ENCODE measurements at places on chromosomes 1 and 21.

DNA sequence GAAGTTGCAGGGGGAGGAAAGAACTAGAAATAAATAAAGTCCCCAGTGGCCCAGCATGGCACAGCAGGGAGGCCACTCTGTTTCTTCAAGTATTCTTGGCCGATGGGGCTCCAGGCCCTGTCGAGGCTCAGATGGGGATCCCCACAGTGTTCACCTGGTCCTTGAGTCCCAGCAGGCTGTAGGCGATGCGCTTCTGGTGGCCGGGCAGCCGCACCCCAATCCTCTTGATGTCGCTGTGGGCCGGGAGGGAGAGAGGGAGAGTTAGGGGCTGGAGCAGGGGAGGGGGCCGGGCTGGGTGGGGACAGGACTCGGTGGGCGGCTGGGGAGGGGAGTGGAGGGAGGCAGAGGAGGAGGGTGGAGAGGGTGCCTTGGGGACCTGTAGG, 30.8 kb downstream of the EPHA2 start:
- DNase-seq: no peak

DNA sequence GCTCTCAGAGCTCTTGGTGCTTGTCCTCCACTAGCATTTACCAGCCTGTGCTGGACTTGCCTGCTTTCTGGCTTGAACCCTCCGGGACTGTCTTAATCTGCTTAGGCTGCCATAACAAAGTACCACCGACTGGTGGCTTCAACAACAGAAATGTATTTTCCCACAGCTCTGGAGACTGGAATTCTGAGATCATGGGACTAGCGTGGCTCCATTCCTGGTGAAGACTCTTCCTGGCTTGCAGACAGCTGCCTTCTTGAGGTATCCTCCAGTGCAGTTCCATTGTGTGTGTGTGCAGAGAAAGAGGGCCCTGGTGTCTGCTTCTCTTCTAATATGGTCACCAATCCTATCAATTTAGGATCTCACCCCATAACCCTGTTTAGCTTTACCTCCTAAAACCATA, 22.0 kb upstream of the RCAN1 start:
- no peak for DNase-seq

DNA sequence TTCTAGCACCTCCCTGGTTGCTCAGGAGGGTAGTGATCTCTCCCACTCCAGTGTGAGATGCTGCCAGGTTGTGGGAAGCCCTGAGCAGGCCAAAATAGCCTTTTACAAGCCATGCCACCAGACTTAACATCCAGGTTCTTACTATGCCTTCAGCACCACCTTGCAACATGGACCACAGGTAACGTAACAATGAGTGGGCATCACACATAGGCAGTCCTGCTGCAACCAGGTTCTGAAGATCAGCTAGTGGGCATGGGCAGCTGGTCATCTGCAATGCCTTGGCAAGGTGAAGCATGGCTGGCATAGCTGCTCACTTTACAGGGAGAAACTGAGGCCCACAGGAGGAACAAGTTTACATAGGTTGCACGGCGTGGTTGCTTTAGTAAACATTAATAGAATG, 40.7 kb downstream of the DHCR24 start:
- DNase-seq: no peak

GRCh38 chr1:84538599-84538998, 32.2 kb upstream of the GNG5 start:
- DNase-seq: no peak

- no peak for DNase-seq
These were observed 86.8 kb upstream of the PUM1 start for GRCh38 chr1:31152181-31152795.

- DNase-seq: no peak
These were observed 8.9 kb downstream of the MTF1 start for GRCh38 chr1:37850352-37850955.

- DNase-seq: no peak
These were observed 69.3 kb downstream of the GLIS1 start for GRCh38 chr1:53669621-53670191.

DNA sequence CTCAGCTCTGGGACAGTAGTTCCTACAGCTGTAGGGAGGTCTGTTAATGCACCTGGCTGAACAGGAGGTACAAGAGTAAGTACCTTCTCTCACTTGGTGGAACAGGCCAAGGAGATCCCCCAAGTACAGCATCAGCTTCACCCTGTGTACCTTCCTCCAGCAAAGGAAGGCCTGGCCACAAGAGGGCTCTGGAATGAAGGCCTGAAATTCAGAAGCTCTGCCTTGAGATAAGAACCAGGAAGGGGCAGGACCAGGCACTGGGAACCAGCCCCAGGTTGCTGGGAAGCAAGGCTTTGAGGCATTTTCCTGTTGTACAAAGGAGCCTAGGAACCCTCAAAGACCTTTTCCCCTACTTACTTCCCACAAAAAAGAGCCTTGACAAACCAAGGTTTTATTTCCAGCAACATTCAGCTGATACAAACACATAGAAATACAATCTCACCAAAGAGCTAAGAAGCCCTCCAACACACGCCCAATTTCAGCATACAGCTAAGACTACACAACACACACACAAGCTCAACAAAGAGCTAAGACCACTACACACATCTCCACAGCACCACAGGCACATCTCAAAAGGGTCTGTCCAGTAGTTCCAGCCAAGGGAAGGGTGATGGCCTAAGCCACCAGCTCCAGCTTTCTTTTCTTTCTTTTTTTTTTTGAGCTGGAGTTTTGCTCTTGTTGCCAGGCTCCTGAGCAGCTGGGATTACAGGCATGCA, 23.5 kb downstream of the F11R start:
- DNase-seq: peak; percentile 43

DNA sequence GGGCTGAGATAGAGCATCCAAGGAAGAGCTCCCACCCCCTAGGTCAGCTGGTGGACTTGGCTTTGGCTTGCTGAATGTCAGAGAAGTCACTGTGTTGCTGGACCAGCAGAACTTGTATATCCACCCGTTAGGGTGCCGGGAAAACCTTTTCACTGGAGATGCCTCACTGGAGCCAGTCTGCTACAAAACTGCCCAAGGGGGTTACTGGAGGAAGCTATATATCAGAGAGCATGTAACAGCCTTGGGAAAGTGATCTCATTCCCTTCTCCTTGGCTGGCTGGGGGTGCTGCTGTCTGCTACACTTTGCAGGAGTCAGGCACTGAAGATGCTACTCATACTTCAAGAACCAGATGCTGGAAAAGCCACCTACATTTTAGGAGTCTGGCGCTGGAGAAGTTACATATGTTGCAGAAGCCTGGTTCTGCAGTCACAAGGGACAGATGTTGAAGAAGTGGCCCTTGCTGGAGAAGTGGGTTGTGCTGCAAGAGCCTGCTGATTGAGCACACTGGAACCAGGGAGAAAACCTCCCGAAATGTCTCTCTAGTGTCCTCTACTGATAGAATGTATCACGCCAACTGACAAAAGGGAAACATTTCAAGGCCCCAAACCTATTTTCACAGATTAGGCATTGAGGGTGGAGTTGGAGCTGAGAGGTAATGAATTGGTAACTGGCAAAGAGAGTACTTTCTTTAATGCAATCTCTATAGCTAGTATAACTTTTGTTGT, 250.6 kb downstream of the SPATA17 start:
- no peak for DNase-seq

DNA sequence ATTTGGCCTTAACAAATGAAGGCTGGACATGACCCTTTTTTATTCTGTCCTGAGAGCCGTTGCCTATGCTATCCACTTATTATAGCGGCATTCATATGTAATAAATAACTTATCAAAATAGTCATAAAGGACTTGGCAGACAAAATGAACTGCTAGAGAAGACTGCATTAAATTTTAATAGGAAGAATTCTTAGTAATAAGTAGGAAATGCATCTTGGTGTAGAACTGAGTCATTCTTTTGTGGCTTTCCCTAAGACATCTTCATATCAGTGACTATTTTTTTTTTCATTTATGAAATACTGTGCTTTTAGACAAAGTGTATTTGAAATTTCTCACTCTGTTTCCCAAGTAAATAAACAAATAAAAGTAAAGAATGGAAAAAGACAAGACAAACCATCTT, 45.6 kb downstream of the PBX1 start:
- no peak for DNase-seq

- no peak for DNase-seq
These were observed 9.0 kb upstream of the PRDX1 start for GRCh38 chr1:45530632-45531135.

- no peak for DNase-seq
These were observed 65.6 kb upstream of the KCTD3 start for GRCh38 chr1:215501496-215501895.

DNA sequence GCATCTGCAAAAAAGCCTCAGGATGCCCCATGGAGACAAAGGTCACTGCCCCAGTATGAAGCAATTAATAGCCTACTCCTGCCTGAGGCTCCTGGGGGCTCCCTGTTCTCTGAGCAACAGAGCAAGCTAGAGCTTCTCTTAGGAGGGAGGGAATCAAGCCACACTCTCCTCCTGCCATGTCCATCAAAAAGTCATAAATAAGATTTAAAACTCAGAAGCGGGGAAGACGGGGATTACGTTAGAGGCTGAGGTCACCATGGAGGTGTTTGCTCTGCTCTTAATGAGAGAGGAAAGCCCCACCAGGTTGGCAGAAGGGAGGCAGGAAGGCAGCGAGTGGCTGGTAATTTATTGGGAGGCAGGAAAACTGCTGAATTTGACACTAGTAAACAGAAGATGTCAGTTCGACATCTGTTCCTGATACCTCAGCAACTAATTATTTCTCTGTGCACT, 98.4 kb upstream of the TNR start:
- no peak for DNase-seq

GRCh38 chr1:220369511-220369910, 97.3 kb upstream of the RAB3GAP2 start:
- DNase-seq: no peak

- no peak for DNase-seq
These were observed 10.0 kb downstream of the ARMH1 start for GRCh38 chr1:44684525-44684924.

- DNase-seq: no peak
These were observed 70.4 kb upstream of the LYST start for GRCh38 chr1:235937123-235937522.

GRCh38 chr1:219405531-219406331, 207.2 kb downstream of the ZC3H11B start:
- DNase-seq: no peak

- DNase-seq: no peak
These were observed 261.4 kb downstream of the CTH start for GRCh38 chr1:70672442-70672888.

- DNase-seq: no peak
These were observed 7.6 kb upstream of the AADACL4 start for GRCh38 chr1:12636098-12636950.

- no peak for DNase-seq
These were observed 66.1 kb downstream of the HTR6 start for GRCh38 chr1:19730793-19731192.

DNA sequence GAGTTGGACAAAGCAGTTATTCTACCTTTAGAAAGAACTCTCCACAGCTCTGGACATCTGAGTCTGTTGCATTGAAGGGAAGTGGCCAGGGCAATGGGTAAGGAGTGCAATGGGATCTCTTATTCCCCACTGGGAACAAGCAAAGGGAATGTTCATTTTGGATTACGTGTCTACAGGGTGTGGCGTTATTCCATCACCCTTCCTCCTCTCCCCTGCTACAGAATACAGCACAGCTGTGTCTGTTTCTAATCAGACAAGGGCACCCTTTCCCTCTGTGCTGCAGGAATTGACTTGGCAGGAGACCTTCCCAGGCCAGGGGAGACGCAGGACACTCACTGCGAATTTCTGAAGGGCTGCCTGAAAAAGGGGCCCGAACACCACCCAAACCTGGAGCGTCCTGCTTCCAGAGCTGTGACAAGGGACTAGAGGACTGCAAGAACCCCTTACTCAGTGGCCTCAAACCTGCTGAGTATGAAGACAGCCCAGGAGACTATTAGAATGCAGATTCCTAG, 163.6 kb upstream of the RAB4A start:
- no peak for DNase-seq

DNA sequence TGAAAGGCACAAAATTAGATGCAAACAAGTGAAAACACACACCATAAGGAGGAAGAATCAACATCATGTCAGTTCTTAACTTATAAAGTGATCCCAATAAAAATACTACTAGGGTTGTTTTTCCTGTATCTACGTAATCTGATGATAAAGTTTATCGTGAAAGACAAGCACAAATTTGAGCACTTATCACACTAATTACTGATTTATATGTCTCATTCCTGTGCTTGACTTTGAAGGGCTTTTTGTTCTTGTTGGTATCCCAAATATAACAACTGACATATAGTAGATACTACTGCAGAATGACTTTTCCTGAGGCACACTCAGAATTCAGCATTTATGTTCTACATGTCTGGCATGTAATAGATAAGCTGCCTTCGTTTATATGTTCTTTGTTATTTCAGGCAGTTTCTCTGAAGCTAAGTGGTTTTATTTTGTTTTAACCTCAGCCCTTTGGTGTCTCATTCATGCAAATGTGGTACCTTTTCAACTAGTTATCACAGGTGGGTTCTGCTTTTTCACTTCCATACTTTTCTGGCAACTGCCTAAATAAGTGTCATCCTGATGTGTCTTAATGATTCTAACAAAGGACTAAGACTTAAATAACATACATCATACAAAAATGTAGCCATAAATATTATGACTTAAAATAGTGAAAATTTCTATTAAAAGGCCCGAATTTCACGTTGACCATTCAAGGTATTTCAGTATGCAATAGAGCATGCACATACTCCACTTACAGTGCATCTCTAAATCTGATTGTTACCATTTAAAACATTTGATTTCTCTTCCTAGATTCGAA, 73.2 kb downstream of the LRRC8C start:
- no peak for DNase-seq

DNA sequence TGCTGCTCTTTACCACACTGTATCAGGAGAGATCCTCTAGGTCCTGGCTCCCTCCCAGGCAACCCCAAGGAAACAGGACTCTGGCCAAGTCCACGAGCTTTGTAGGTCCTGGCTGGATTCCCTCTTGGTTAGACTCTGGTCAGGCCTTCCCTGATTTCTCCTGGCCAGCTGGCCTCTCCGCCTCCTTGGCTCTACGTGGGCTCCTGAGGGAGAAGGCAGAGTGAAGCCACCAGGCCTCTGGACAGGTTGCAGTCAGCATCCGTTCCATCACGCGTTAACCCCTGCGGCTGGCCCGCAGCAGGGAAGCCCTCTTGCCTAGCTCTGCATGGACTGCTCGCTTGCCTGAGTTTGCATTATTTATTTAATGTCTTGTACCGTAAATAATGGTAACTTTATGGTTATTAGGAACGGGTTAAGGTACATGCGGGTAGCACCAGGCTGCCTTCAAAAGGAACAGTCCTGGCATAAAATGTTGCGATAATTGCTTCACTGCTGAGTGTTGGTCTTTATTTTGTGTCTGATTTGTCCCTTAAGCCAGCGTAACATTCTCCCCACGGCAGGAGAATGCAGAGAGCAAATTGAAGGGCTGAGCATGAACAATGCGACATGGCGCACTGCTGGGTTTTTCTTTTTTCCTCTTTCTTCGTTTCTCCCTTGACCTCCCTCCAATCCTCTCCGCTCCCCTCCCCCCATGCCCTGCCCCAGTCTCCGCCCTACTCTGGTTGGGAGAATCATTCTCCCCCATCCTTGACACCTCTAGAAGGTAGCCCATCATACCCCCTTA, 100.3 kb downstream of the RNF220 start:
- no peak for DNase-seq

All from stimulated activated CD4-positive, alpha-beta T cell treated with anti-CD3 and anti-CD28 coated beads, Interleukin-1b, Interleukin-23, amount 100 ng/mL, for 4 hours (primary cell).